Activated T-helper 1 cell treated with Interleukin-2 at 50 U/mL for 16 hours (primary cell): ENCODE measurements at places on chromosomes 7 and 10.

DNA sequence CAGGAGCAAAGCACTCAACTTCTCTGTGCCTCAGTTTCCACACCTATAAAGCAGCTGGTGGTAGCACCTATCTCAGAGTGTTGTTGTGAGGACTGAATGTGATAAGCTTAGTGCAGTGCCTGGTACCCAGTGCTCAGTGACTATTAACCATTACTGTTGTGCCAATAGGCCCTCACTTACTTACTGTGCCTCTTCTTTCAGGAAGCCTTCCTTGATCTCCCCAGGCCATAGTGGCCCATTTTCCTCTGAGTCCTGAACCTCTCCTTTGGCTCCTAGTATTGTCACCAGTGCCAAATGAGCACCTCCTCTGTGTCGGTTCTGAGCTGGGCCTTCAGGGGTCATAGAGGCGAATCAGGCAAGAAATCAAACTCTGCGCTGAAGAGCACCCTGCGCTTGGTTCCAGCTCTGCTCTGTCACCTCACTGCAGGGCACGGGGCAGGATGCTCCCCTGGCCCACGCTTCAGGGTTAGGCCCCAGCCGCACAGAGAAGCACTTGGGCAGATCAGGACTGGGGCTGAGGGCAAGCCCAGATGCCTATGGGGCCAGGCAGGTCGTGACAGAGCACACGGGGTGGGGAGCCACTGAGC is 2.5 kb downstream of the CALHM1 start:
- no peak for DNase-seq

DNA sequence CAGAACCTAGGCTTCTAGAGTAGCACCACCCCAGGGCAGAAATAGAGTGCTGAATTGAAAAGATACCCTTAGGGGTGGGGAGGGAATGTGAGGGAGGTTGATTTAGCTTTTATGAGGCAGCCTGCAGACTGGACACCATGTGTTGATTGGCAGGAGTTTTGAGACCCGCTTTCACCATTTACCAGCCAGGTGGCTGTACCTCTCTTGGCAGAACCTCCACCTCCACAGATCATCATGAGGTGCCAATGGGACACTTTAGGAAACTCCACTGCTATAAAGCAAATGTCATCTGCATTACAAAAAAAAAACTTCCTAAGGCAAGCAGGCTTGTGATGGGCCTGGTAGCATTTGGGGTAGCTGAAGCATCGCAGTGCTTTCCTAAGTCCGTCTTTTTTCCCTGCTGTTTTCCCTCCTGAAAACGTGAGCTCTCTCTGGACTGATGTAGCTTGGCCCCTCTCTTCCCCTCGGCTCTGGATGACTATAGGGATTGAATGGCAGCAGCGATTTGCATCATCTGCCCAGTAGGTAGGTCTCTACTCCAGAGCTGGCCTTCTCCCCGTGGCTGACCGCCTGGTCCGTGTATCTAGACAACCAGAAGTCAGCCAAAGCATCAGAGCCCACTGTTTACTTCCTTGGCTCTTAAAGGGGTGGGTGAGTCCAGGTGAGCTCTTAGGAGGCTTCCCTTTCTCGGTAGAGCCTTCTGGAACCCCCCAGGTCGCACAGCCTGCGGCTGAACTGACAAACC is 1.3 kb downstream of the PCBD1 start:
- no peak for DNase-seq

- no peak for DNase-seq
These were observed 48.5 kb downstream of the FOXL3 start for GRCh38 chr7:338295-339061.

DNA sequence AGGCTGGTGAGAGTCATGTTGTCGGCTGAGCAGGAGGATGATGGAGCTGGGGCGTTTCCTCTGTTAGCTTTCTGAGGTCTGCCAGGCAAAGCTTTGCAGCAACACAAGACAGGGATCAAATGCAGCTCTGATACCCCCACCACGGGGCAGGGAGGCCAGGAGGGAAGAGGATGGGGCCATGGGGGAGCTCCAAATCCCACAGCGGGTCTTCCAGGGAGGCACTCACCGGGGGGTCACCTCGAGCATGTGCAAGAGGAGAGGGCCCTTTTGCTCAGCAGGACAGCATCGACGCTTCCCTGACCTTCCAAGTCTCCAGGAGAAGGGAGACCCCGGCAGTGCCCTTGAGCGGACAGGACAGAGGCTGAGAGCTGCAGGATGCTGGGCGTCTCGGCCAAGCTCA is 127.5 kb downstream of the WDR37 start:
- DNase-seq, result no peak

GRCh38 chr7:102321351-102322201 is 34.7 kb downstream of the SPDYE6 start:
- no peak for DNase-seq

DNA sequence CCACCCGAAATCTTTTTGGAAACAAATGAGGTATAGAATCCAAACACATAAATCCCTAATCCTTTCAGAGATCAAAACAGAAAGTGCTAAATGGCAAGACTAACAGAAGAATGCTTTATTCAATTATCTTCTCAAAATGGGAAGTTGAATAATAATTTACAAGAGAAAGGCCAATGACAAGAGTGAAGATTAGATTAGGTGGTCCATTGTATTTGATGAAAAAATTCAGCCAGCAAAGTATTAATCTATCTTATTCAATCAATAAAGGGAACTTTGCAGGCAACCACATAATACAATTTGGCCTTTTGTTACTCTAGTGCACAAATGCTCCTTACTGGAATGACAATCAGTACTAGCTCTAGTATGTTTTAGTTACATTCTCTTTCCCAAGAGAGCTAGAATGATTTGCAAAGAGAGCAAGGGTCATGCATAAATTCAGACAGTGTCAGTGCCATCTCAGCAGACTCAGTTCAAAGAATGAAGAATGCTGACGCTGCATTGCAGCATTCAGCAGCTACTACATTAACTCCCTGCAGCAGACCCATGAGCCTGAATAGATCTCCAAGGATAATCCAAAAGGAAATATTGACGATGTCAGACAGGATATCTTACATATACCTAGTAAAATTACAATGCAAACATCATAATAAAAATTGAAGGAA is 131.8 kb downstream of the ANK3 start:
- DNase-seq, result no peak

- DNase-seq, result no peak
These were observed 3.8 kb upstream of the KAT6B start for GRCh38 chr10:74822521-74823089.

GRCh38 chr10:47061776-47062175 is 150.5 kb downstream of the PTPN20 start:
- DNase-seq, result no peak

GRCh38 chr10:16520900-16521299 is 779 bp downstream of the C1QL3 start:
- DNase-seq, result no peak

GRCh38 chr10:118729200-118729599 is 25.6 kb downstream of the CACUL1 start:
- no peak for DNase-seq

GRCh38 chr10:20202337-20202736 is 386.1 kb downstream of the PLXDC2 start:
- no peak for DNase-seq

GRCh38 chr10:48247680-48248079 is 26.8 kb downstream of the FRMPD2 start:
- no peak for DNase-seq

DNA sequence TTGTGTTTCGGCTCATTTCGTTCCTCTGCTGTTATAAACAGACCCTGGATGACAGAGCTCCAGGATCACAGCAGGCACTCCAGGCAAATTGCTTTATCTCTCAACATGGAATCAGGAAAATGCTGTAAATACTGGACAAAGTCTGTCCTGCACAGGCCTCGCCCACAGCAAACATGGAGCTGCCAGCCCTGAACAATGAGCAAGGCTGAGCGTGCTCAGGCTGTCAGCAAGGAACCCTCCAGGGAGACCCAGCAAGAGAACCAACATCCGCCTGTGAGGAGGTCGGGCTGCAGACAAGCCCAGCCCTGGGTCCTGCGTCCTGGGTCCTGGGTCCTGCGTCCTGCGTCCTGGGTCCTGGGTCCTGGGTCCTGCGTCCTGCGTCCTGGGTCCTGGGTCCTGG is 180.8 kb downstream of the PTPRN2 start:
- no peak for DNase-seq

- DNase-seq, result no peak
These were observed 23.3 kb downstream of the FZD1 start for GRCh38 chr7:91287371-91288084.

GRCh38 chr10:86077271-86077670 is 289.3 kb downstream of the GRID1 start:
- no peak for DNase-seq

GRCh38 chr7:90966346-90966745 is 297.9 kb upstream of the FZD1 start:
- DNase-seq, result no peak

DNA sequence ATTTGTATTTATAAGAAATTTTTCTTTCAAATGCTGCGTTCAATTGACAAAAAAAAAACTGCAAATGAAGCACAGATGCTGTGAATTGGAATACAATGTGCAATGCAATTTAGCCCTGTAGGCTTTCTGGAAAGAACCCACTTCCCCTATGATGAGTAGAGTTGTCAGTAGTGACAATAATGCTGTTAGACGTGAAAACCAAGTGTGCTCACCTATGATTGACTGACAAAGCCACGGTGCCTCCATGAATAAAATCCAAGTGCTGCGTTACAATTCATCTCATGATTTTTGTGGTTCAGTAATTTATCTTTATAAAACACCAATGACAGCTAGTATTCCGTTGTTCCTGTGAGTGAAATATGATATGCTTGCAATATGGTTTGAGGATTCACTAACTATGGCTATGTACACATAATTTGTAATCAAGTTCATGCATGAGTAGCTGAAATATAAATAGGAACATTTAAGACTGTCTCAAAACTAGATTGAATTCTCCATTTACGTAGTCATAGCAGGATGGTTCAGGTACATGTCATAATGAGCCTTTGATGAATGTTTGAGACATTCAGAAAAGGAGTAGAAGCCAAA is 1160.3 kb downstream of the CNTNAP2 start:
- no peak for DNase-seq

- DNase-seq, result no peak
These were observed 6.2 kb downstream of the PRKG1 start for GRCh38 chr10:51080311-51081006.

DNA sequence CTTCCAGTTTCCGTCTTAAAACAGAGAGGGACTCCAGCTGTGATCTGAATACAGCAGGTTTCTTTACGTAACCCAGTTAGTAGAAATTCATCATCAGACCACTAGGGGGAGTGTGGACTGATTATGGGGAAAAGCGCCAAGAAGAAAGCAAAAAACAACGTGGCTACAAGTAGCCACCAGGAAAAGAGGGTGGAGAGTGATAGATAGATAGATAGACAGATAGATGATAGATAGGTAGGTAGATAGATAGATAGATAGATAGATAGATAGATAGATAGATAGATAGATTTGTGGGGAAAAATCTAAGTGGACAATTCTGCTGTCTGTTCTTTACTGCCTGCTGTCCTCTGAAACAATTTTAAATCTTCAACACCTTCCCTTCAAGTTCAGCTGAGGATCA is 12.7 kb upstream of the AKR1B10 start:
- no peak for DNase-seq

DNA sequence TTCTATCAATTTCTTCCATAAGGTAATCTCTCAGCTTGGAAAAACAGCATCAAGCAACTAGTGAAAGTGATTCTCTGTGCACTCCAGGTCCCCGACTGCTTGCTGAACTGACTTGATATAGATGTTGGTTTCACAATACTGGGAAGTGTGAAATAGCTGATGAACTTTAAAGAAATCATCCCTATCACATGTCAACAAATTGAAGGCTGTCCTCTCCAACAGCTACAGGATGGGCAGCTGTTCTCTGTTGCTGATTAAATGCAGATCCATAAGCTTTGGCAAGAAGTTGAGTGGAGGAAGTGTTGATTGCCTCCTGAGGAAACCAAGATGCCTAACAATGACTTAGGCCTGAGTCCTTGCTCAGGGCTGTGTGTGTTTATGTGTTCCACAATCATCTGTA is 130.4 kb upstream of the GDF10 start:
- no peak for DNase-seq

- no peak for DNase-seq
These were observed 63.9 kb downstream of the BTAF1 start for GRCh38 chr10:91987397-91988037.

DNA sequence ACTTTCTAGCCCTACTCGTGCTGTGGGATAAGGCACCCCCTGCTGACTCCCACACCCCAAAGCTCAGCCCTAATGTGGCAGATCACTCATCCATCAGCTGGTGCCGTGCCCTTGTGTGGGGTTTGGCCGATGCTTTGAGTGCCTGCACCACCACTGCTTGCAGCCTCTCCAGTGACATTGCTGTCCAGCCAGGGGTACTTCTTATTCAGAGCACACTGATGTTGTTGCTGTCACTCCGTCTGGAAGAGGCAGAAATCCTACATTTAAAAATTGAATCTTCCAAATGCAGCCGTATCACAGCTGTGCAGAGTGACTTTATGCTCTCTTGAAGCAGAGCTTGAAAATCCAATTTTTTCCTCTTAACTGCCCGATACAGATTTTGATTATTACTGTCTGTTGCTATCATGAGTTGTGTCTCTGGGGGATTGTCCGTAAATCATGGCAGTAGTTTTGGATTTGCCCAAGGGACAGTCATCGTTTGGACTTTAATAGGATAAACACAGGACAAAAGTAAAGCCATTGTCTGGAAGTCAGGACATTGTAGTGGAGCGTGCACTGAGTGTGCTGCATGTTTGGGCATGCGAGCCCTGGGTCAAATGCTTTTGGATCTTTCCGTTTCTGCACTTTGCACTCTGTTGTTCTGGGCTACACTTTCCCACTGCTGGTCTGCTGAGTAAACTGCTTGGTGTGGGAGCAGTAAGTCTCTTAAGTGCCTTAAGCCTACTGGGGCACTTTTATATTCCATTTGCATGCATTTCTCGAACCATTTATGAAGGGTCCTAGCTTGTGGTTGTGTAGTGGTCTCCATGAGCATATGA is 128.2 kb downstream of the DOCK1 start:
- no peak for DNase-seq

- DNase-seq, result no peak
These were observed 549.1 kb downstream of the NXPH1 start for GRCh38 chr7:8982338-8982992.

- no peak for DNase-seq
These were observed 97.4 kb downstream of the FOXL3 start for GRCh38 chr7:387132-388022.

- no peak for DNase-seq
These were observed 171.0 kb upstream of the FOXP2 start for GRCh38 chr7:114243646-114244045.

DNA sequence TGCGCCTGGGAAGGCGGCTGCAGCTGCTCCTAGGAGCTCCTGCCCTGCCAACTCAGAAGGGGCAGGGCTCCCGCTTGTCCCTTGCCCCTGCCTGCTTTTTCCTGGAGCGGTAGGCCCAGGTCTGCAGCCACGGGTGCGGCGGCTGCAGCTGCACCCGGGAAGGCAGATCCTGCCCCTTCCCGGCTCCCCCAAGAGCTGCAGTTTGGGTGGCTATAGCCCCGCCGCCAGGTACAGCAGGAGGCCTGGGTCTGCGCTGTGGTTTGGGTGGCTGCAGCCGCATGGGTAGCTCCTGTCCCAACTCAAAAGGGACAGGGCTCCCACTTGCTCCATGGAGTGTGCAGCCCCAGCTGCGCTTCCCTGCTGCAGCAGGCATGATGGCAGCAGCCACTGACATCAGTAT is 6.5 kb upstream of the AUTS2 start:
- no peak for DNase-seq

- DNase-seq, result no peak
These were observed 9.8 kb downstream of the UPP1 start for GRCh38 chr7:48098846-48099245.
